ENCODE measurements at places on chromosomes 3 and 15.

GRCh38 chr3:100709842-100710260, 557 bp downstream of the TFG start:
- DNase-seq, result peak; percentile 19

- no peak for DNase-seq
Measured at GRCh38 chr3:151226088-151226563, 23.1 kb upstream of the GPR171 start.

- DNase-seq, result no peak
Measured at GRCh38 chr3:184230603-184231528, 1.5 kb downstream of the VWA5B2 start.

GRCh38 chr3:151037746-151038477, 47.6 kb upstream of the MED12L start:
- DNase-seq, result no peak

DNA sequence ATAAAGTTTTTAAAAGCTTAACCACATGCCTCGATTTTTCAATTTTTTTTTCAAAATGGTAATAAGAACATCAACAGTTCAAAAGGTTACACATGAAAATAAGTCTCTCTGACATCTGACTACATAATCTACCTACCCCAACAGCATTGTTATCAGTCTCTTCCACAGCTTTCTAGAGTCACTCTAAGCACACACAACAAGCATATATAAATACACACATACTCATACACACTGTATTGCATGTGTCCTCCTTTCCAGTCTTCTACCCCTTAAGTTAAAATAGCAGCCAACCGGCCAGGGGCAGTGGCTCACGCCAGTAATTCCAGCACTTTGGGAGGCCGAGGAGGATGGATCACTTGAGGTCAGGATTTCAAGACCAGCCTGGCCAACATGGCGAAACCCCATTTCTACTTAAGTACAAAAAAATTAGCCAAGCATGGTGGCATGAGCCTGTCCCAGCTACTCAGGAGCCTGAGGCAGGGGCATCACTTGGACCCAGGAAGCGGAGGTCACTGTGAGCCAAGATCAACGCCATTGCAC, 12.2 kb downstream of the TBL1XR1 start:
- no peak for DNase-seq

GRCh38 chr3:173109143-173109542, 31.9 kb downstream of the SPATA16 start:
- DNase-seq, result no peak

DNA sequence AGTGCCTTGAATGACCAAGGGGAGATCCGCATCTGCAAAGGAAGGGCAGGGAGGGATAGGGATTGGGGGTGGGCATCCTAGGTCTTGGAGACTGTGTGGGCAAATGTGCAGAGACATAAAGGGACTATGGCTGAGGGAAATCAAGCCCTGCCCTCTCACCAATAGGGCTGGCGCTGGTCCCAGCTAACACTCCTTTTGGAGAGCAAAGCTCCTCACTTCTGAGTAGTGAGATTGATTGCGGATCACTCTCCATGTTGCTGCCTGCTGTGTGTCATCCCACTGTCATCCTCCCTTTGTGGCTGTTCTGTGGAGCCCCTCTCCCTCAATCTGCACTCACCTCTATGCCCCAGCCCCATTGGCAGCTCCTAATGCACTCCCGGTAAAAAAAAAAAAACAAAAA, 2.2 kb upstream of the CELSR3 start:
- no peak for DNase-seq

- DNase-seq, result no peak
Measured at GRCh38 chr3:10149226-10149625, 7.6 kb downstream of the VHL start.

DNA sequence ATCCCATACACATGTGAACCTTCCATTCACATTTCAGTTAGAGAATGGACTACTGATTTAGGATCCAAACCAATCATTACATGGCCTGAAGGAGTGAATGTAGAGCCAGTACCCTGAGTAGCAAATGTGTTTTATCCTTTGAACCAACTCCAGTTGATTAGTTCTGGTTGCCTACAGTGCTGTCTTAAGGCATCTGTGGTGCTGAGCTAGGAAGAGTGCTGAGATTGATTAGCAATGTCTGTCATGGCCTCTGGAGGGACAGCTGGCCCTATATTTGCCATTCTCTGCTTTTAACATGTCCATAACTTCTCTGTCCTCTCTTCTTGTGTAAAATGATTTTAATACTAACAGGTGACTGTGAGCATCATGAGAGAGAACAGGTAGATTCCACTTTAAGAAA, 11.1 kb downstream of the LRTM1 start:
- DNase-seq, result no peak

DNA sequence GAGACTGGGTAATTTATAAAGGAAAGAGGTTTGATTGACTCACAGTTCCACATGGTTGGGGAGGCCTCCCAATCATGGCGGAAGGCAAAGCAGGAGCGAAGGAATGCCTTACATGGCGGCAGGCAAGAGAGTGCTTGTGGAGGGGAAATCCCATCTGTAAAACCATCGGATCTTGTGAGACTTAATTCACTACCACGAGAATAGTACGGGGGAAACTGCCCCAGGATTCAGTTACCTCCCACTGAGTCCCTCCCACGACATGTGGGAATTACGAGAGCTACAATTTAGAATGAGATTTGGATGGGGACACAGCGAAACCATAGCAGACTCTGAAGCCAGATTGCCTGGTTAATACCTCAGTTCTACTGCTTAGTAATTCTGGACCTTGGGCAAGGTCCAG, 67.8 kb downstream of the THSD4 start:
- no peak for DNase-seq

DNA sequence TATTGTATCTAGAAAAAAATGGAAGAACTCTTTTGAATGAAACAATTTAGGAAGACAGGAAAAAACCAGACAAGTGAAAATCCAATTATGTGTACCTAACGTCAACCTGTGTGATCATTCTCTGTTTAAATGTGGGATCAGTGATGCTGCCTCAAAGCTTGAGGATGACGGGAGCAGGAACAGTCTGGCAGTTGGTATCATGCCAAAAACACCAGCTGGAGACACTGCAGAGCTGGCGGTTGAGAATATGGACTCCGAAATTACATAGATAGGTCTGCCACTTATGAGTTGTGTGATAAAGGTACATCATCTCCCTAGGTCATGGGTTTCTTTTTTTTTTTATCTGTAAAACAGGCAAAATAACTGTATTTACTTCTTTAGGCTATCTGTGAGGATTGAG, 480.5 kb downstream of the CNTN4 start:
- no peak for DNase-seq

GRCh38 chr15:67177752-67178151, 76.7 kb downstream of the AAGAB start:
- DNase-seq, result no peak

DNA sequence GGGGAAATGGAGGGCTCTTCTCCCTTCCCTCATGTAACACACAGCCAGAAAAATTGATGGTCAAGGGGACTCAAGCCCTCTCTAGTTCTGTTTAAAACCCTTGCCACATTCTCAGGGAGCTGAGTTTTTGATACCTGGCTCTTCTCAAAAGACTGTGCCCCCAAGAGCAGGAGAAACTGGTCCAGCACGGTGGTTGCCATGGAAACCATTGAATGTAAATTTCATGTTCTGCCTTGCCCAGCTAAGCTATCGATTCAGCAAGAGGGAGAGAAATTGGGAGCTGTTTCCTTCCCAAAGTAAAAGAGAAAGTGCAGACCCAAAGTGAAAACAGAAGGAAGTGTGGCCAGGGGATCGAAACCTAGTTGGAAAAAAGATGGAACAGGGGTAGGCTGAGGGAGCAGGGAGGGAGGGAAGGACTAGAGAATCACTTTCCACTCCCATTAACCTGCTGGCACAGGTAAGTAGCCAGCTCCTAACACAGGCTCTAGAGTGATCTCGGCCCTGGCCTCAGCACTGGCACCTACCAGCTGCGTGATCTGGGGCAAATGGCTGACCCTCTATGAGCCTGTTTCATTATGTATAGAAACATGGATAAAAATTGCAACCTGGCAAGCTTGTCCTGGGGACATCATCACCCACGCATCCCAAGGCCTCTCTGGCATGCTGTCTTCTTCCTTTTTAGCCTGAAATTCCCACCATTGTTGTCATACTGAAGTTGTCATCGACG, 140.9 kb downstream of the TPRA1 start:
- no peak for DNase-seq

GRCh38 chr3:78887547-78888011, 880.2 kb downstream of the ROBO1 start:
- DNase-seq, result no peak
